ENCODE measurements at places on chromosomes 5 and 9.

DNA sequence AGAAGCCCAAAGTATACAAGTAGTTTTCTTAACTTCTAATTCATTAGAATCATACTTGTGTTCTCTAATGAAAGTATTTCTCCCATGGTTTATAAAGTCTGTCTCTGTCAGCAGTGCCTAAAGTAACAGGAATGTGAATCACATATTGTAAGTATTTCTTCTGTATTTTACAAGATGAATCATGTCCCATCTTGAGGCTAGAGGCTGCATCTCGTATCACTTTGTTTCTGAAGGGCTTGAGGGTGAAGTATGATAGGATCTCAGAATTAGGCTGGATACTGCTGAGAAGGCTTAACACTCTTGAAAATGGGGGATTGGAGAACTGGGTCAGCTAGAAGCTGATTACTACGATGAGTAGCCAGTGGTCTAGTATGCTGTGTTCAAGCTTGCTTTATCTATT lies 242.2 kb upstream of the ACTBL2 start:
- no peak for DNase-seq

DNA sequence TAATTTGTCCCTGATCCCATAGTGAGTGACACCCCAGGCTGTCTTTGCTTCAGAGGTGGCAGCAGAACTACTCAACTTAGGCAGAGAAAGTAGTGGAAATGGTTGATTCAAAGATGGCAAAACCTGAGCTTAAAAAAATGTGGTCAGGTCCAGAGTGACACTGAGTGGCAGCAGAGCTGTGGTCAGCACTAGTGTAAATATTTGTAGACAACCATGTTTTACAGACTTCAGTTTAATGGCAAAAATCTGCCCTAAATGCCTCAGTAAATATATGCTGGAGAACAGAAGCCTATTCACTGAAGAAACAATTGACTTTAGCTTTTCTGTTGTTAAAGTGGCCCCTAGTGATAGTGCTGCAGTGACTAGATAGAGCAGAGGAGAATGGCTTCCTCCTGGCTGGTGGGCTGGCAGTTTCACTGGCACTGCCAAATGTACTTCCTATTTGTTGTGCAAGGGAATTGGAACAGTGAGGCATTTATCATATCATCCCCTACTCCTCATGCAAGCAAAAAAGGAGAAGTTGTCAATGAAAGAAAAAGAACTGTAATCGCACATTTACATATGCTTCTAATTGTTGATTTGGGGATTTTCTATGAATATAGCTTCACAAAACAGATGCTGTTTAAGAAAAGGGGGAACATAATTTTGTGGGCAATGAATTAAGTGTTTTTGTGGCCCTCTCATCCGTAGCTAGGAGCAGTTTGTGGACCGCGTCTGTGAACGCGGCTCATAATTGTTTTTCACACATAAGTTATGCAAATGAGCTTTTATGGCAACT lies 12.0 kb downstream of the PBX3 start:
- no peak for DNase-seq

DNA sequence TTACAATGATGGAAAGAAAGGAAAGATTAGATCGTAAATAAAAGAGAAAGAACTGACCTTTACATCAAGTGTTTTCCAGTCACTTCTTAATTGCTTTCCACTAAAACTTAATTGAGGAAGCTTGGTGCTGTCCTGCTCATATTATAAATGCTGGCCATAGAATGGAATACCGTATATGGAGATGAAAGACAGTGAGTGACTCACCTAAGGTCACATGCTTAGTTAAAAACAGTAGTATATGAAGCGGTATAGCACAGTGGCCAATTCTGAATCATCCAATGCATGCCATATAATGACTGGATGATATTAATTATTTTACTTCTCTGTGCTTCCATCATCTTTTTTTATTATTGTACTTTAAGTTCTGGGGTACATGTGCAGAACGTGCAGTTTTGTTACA lies 482.4 kb upstream of the SGCD start:
- DNase-seq, result no peak

GRCh38 chr5:115661563-115661962 lies 35.7 kb upstream of the TMED7 start:
- no peak for DNase-seq
